Hepatocyte (in vitro differentiated cells): ENCODE measurements at places on chromosomes 13 and 19. TPM values are rescaled to one million over a fixed set of nuclear protein-coding genes. Genes with fewer than 3 reads are reported as not detected.

ZNF628 gene
- polyA plus RNA-seq, result 1.0 and 1.2 TPM in 2 replicates

DNA sequence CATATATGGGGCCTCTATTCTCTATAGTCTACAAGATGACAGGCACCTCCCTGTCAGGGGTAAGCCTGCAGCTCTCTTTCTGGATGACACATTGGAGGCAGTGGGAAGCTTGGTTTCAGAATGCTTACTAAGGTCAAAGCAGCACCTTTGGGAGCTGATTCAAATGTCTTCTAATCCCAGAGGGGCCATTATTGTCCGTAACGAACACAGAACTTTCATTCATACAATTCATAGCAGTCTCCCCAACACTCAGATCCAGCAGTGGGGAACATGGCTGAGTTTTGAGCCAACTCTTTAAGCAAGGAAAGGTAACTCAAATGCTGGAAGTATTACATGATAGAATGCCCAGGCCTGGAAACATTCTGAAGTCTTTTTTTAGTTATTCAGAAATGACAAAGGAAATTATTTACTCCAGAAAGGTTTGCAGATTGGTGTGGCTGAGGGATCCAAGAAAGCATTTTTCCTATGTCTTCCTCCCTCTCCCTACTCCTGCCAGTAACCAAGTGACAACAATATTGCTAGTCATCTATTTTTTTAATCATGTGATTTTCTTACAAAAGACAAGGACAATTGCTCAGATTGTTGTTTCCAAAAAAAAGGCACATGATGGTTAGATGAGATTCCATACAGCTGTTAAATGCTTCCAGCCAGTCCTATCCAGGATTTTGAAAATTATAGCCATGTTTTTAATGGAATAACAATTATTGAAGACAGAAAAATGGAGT is 118.7 kb downstream of the FOXO1 start:
- no peak for DNase-seq

GRCh38 chr13:110008816-110009215 is 222.4 kb upstream of the IRS2 start:
- no peak for DNase-seq

- DNase-seq, result no peak
Observed at GRCh38 chr13:93789058-93789457, 562.5 kb downstream of the GPC6 start.

GRCh38 chr13:77002590-77003190 is 10.8 kb downstream of the CLN5 start:
- peak; percentile 44 for DNase-seq

CYP2S1 gene
- 23.7 and 26.0 TPM in 2 replicates for polyA plus RNA-seq

ZNF835 gene
- polyA plus RNA-seq, result not detected in 2 replicates

DNA sequence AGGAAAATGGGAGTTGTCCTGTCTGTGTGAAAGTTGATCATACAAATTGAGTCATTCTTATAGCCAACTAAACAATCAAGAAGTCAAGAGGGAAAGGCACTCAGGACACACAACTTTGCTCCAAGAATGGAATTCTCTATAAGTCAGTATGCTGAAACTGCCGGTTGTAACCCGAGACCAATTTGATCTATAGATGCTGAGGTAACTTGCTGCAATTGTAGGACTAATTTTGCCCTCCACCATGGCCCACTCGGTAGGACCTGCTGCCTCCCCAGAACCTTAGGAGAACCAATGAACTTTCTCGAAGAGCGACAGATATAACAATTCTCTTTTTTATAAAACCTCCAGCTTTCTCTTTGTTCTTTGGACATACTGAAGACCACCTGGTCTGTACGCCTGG is 157.0 kb downstream of the RNF17 start:
- DNase-seq, result no peak

PDX1 gene
- 0.95 and 1.8 TPM in 2 replicates for polyA plus RNA-seq

DNA sequence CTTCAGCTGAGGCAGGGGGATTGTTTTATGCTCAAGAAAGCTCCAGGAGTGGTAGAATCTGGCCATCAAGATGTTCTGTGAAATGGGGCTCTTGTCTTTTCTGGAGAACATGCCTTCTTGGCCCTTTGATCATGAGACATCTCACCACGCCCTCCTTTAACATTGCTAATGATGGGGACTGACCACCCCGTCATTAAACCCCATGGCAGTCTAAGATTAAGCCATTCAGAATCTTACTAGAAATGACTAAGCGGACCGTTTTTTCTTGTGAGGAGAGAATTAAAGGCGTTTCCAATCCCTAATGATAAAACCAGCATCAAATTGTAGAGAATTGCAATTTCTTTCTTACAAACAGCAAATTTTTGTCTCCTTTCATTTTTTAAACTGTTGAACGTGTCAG is 89.4 kb downstream of the COL4A2 start:
- no peak for DNase-seq

DNA sequence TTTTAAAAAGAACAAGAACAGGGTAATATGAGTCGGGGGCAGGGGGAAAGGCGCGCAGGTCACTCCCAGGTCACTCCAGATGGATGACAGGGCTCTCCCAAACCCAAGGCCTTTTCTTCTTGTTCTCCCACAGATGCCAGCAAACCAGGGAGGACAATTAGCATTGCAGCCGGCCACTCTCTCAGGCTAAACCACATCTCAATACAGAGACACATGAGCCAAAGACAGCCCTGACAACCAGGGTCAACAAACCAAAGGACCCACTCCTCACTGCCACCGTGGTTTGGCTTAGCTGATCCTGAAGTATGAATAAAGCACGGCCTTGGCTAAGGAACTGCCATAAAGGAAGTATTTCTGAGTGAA is 47.3 kb downstream of the LATS2 start:
- DNase-seq, result no peak

DNA sequence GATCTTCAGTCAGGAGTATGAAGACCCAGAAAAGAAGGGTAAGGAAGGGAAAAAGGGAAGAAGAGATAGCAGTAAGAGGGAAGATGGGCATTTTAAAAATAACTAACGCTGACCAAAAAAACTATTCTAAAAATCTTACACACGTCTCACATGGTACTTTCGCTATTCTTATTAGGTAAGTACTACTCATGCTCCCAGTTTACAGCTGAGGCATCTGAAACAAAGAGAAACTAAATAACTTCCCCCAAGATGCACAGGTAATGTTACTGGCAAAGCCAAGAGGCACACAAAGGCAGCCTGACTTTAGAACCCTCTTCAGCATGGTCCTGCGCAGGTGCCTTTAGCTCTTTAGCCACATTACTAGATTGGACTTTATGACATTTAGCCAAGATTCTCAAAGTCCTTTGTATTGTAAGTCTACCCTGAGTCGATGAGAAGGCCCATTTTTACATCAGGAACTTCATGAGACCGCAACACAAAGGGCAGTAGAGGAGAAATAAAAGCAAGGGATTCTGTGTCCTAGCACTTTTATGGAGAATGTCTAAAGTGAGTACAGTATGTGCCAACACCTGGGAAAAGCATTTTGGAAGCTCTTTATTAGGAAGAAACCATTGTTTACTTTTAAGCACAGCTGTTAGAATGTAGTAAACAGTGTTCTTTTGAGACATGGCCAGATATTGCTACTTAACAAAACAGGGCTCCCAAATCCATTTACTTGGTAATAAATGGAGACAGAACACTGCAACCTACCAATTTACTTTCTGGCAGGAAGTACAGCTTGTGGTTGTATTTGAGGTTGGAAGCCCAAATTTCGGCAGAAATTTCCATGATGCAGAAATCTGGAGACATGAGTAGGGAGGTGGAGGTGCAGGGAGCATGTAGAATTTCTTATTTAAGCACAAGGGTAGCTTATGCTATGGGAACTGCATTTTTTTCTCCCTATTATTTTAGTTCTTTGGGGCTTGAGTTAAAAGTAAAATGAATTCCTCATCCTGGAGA is 250.7 kb downstream of the KCTD12 start:
- peak; percentile 18 for DNase-seq

- peak; percentile 59 for DNase-seq
Observed at GRCh38 chr19:1237027-1237659, 662 bp downstream of the CBARP start.

GPR12 gene
- polyA plus RNA-seq, result not detected in 2 replicates

GRCh38 chr13:29106651-29107050 is 286.5 kb downstream of the MTUS2 start:
- DNase-seq, result no peak

GRCh38 chr19:42250183-42250665 is 4.7 kb downstream of the ERF start:
- DNase-seq, result no peak

DNA sequence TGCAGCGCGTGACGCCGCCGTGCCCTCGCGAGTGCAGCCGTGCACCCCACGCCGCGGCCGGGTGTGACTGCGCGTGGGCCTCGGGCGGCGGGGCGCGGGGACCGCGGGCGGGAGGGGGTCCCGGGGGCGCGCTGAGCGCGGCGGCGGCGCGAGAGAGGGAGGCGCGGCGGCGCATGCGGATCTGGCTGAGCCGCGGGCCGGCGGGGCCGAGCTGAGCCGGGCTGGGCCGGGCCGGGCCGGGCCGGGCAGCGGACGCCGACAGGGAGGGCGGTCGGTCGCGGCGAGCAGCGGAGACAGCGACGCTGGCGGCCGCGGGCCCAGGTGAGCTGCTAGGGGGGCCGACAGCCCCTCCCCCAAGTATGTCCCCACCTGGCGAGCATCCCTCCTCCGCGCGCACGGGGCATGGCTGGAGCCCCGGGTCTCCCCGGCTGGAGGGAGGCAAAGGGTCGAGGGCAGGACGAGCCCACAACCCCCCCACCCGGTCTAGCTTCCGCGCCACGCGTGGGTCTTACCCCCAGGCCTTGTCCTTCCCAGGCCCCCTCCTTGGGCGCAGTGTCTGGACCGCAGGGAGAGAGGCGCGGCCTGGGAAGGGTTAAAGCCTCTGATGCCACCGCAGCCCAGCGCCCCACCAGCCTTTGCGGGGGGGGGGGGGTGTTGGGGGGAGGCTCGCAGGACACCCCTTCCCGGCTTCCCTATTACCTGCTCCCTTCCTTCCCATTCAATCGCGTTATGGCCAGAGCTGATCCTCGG is at the start of gene SPTBN4:
SPTBN4 (plus strand) TSS at position 17 of the 750 bp plus-strand sequence. CDS start 5,621 bp downstream, outside the sequence.
- peak; percentile 44 for DNase-seq

FBN3 gene
- polyA plus RNA-seq, result 6.4 and 7.5 TPM in 2 replicates
